ENCODE measurements at places on chromosomes 2 and 18.

GRCh38 chr2:224063298-224063648, 24.2 kb upstream of the SERPINE2 start:
- no peak for DNase-seq

GRCh38 chr2:2868085-2868484, 509.5 kb downstream of the EIPR1 start:
- DNase-seq: no peak

GRCh38 chr2:108418416-108418815, 30.6 kb upstream of the GCC2 start:
- DNase-seq: no peak

- no peak for DNase-seq
Measured at GRCh38 chr2:189799531-189799930, 15.3 kb downstream of the PMS1 start.

DNA sequence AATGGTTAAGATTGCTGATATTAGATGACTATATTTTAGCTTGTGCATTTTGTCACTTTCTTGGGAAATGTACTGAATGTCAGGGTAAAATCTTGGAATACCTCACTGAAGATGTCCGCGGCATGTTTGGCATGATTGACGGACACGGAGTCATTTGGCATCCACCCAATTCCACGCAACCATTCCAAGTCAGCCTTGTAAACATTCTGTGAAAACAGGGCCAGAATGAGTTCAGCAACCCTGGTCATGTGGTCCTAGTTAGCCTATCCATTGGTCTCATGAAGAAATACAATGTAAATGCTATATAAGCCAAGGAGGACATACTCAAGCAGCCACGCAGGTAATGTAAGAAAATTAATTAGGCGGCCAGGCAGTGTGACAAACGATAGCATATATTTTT, 159.5 kb downstream of the RIF1 start:
- DNase-seq: no peak

DNA sequence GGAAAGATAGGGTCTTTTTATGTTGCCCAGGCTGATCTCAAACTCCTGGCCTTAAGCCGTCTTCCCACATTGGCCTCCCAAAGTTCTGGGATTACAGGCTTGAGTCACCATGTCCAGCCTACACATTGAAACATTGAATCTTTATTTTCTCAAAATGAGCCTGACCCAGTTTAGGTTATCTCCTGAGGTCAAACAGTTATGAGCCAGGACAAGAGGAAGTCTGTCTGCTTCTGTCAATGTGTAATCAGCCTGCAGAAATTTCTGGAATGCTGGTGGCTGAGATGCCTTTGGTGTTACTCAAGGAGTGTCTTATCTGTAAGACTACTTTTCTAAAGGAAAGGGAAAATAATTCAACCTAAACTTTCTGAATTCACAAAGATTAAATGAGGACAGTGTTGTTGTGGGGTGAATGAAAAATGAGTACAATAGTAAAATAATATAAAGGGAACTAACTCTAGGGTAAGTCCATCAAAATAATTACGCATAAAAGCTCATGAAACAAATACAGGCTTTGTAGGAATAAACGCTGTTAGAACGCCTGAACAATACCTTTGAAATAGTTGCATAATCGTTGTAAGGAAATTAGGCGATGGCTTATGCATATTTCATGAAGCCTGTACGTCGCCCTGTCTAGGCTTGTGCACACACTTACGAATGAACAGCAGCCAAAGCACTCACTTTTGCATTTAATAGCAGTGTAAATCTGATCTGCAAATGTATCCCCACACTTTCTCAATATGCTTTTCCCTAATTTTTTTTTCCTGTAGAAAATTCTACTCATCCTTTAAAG, 260.8 kb downstream of the RDH14 start:
- peak; percentile 21 for DNase-seq

DNA sequence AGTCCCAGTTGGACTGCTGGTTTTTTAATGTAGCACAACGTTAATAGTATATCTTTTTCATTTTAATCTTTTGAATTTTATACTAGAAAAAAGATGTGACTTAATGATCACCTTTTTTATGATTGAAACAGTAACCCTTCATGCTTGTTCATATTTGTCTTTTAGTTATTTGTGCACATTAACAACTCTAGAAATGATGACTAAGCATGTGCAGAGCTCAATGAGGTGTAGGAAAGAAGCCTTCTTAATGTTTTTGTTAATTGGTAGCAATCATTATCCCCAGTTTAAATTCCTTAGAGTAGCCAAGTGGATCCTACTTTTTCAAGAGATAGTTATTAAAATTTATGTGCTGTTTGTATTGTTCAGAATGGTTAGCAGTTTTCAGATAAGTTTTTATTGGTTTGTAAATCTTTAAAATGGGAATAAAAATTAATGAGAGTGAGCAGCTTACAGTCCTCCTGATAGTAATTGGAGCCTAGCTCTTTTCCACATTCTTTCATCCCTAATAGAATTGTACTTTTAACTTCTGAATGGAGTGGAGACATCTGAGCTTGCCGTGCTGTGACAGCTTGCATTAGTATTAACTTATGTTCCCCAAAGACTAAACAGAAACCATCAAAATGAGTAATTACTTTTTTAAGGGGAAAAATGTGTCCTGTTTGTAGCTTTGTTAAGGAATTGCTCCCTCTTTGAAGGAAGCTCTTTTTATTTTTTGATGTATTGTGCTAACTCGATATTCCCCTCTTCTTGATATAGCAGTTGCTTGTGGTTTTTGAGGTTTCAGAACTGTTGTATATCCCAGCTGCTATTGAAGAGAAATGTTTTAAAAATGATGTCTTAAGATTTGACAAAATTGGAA, 17.3 kb downstream of the PIK3C3 start:
- no peak for DNase-seq

GRCh38 chr2:226011716-226012450, 612.4 kb downstream of the NYAP2 start:
- no peak for DNase-seq

- DNase-seq: no peak
Measured at GRCh38 chr2:5440174-5440573, 252.0 kb upstream of the SOX11 start.

GRCh38 chr18:12309683-12310198, 1.7 kb downstream of the TUBB6 start:
- DNase-seq: no peak

GRCh38 chr18:23401400-23402347, 51.4 kb upstream of the RIOK3 start:
- peak; percentile 75 for DNase-seq

- DNase-seq: no peak
Measured at GRCh38 chr2:27762951-27763906, 8.3 kb upstream of the MRPL33 start.

DNA sequence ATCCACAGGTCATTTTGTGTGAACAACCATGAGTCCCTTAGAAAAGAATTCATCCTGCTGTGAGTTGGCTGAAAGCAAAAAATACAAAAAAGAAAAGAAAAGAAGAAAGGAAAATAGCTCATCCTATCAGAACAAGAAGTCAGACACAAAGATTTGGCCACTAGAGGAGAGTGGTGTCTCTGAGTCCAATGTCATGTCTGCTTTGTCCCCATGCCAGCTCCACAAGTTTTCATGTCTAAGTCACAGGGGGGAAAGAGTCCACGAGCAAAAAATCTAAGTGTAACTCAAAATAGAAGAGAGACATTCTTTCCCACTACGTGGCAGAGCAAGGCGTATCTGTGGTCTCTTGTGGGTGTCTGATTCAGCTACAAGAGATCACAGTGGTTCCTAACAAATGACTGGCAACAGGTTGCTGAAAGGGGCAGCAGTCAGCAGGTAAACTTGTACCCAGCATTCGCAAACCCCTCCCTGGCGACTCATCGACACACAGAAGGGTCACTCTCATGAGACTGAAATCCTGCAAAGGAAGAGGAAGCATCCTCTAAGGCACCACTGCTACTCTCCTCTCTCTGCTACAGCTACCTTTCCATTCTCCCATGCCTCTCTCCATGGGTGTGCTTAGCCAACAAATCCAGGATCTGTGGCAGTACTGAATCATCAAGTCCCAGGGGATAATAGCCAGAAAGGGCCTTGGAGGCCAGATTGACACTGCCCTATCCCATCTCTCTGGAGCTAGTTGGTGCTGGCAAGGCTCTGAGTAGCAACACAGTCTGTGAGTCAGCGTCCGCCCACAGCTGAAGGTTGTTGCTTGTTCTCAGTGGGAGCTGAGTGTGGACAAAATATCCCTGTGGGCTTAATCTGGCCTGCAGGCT, 123.0 kb upstream of the SLC39A10 start:
- DNase-seq: peak; percentile 28

GRCh38 chr2:236015171-236015570, 153.0 kb downstream of the GBX2 start:
- DNase-seq: no peak

DNA sequence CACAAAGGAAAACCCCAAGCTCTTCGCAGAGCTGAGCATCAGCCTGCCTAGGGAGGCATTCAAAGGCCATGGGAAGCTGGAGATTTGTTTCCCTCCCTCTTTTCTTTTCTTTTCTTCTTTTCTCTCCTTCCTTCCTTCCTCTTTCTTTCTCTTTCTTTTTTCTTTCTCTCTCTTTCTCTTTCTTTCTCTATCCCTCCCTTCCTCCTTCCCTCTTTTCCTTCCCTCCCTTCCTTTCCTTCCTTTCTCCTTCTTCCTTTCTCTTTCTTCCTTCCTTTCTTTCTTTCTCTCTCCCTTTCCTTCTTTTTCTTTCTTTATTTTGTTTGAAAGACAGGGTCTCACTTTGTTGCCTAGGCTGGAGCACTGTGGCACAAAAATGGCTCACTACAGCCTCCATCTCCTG, 168.4 kb upstream of the ARL4C start:
- DNase-seq: no peak
